ENCODE measurements at places on chromosomes 7 and 10. TPM values are rescaled to one million over a fixed set of nuclear protein-coding genes. Genes with fewer than 3 reads are reported as not detected.

ST8SIA6 gene
- total RNA-seq = 0.03 TPM

CDH23 gene
- not detected for total RNA-seq

OR2A7 gene
- not detected for total RNA-seq

PLCE1 gene
- total RNA-seq = 2.8 TPM

SP4 gene
- total RNA-seq = 5.7 TPM

PCLO gene
- 2.2 TPM for total RNA-seq

VPS50 gene
- 9.5 TPM for total RNA-seq

ENTPD1 gene
- total RNA-seq = not detected

HOXA10 gene
- total RNA-seq = 29.3 TPM

DNA sequence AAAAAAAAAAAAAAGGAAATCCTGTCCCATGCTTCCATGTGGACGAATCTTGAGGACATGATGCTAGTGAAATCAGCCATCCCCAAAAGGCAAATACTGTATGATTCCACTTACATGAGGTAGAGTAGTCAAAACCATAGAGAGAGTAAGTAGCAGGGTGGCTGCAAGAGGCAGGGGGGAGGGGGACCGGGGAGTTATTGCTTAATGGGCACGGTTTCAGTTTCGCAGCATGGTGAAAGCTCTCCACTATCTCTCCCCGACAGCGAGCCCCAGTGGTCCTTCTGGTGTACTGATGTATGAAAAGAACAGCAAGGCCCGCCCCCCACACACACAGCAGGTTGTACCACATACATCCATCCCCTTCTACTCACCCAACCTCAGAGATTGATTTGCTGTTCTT is 32.8 kb downstream of the NOD1 start:
- DNase-seq = no peak

DNA sequence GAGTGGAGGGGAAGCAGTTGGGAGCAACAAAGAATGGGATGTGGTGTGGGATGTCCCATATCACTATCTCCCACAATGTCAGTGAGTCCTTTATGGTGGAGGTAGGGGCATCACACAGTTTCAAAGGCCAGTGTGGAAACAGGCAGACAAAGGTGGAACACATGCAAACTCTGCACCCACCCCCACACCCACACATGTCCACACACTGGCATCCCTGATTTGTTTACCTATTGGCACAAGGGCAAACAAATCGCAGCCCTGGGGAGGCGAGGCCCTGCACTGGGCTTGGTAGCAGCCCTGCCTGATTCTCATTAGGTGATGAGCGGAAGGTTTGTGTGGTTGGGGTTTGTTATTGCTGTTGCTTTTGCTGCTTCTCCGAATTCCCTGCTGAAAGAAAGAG is 243.3 kb downstream of the GRID1 start:
- DNase-seq = no peak

DNA sequence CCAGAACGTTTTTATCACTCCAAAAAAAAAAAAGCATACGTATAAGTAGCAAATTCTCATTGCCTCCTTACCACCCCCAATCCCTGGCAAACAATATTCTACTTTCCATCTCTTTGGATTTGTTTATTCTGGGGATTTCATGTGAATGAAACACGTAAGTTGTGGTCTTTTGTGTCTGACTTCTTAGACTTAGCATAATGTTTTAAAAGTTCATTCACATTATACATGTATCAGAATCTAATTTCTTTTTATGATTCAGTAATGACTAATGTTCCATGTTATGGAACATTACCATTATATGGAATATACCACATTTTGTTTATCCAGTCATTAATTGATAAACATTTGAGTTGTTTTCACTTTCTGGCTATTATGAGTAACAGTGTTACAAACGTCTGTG is 12.5 kb upstream of the KLHL7 start:
- no peak for DNase-seq

DNA sequence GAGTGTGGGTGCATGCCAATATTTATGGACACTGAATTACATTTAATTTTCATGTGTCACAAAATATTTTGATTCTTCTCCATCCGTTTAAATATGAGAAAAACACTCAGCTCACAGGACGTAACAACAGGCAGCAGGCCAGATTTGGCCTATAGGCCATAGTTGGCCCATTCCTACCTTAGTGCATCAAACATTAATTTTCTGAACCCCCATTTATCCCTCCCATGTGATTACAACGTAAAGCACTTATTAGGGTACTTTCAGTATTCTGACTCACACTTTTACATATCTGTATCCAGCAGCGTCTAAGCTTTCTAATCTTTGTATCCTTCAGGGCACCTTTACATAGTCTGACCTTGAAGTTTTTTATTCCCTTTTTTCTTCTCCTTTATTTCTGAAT is 4.0 kb downstream of the IDI1 start:
- DNase-seq = no peak

GRCh38 chr10:27713941-27714340 is 31.7 kb downstream of the MKX start:
- peak; percentile 24 for DNase-seq

- DNase-seq = peak; percentile 49
Observed at GRCh38 chr10:97512993-97513392, 14.3 kb downstream of the UBTD1 start.

- no peak for DNase-seq
Observed at GRCh38 chr7:140898786-140899536, 25.8 kb downstream of the BRAF start.

DNA sequence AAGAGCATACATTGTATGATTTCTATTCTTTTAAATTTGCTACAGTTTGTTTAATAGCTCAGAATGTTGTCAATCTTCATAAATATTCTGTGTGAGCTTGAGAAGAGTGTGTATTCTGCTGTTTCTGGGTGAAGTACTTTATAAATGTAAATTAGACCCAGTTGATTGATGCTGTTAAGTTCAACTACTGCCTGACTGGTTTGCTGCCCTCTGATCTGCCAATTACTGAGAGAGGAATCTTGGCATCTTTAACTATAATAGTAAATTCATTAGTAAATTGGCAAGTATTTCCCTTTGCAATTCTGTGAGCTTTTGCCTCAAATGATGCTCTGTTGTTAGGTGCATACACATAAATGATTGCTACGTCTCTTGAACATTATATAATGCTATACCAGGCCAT is 255.1 kb upstream of the PLXDC2 start:
- no peak for DNase-seq

DNA sequence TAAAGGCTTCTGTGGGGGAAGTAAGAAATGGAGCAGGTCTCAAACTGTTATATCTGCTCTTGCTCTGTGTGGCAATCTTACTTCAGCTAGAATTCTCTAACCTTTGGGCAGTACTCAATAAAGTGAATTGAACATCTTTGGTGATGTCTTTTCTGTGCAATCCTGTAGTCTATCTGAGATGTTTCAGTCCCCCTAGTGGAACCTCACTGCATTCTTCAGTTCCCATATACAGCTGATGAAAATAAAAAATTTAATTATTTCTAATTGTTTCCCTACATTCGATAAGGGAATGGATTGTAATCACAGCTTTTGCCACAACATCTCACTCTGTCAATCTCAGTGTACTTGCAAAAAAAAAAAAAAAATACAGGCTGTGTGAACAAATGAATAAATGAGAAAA is 522.6 kb downstream of the DNAJB9 start:
- no peak for DNase-seq

GRCh38 chr10:47060993-47061500 is 149.8 kb downstream of the PTPN20 start:
- no peak for DNase-seq

DNA sequence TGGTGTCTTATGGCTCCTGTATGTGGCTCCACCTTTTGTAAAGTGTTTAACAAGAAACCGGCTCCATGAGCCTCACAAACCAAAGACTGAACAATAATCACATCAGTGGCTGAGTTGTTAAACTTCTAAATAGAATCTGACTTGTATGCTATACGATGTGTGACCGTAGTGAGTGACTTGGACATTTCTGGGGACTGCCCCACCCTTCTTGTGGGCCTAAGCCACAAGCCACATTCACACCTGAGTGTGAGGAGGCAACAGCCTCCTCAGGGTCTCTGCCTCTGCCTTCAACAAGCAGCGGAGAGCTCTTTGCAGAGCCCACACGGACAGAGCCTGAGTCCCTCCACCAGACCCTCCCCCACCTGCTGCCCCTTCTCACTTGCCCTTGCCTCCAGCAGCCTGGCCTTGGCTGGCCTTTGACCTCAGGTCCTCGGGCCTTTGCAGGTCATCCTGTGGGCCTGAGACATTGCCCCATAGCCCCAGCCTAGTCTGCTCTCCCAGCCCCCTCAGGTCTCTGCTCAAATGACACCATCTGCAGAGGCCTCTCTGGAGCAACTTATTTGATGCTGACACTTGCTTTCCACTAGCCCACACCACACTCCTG is 156.8 kb upstream of the TNS3 start:
- DNase-seq = no peak

DNA sequence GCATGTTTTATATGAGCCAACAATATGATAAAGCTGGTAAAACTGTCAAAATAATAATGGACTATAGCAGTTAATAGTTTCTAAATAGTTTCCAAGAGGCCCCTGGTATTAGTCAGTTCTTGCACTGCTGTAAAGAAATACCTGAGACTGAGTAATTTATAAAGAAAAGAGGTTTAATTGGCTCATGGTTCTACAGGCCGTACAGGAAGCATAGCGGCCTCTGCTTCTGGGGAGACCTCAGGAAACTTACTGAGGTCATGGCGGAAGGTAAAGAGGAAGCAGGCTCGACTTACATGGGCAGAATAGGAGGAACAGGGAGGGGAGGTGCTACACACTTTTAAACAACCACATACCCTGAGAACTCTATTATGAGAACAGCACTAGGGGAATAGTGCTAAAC is 104.6 kb downstream of the PPP1R9A start:
- peak; percentile 22 for DNase-seq

DNA sequence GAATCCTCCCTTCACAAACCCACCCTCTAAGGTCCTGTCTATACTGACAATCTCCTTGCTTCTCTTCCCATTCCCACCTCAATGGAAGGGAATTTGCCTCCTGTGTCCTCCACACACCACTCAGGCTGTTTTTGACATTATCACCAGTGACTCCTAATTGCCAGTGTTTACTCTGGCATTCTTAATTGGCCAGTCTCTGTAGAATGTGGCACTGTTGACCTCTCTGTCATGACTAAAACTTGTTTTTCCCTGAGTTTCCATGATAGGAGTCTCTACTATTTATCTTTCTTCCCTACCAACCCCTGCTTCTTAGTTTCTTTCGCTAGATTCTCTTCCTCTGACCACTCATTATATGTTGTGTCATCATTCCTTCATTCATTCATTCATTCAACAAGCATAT is 12.1 kb downstream of the SLC16A12 start:
- no peak for DNase-seq

GRCh38 chr7:55177068-55177530 is 158.3 kb downstream of the EGFR start:
- no peak for DNase-seq

- DNase-seq = no peak
Observed at GRCh38 chr7:135199439-135199838, 11.9 kb downstream of the WDR91 start.

DNA sequence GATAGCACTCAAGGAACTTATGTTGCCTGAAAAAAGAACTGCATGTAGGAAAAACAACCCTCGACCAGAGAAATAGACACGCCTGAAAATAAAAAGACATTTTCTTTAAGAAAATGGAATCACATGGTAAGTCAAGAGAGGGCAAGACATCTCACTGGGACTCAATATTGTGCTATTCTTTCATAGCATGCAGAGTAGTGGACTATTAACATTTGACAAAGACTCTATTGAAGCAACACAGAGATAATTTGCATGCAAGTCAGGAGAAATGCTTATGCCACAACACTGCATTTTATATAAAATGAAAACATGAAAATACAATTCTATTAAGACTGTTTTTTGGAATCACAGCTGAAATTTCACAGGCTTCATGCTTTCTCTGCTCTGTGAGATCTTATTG is 77.9 kb upstream of the RHOBTB1 start:
- no peak for DNase-seq

DNA sequence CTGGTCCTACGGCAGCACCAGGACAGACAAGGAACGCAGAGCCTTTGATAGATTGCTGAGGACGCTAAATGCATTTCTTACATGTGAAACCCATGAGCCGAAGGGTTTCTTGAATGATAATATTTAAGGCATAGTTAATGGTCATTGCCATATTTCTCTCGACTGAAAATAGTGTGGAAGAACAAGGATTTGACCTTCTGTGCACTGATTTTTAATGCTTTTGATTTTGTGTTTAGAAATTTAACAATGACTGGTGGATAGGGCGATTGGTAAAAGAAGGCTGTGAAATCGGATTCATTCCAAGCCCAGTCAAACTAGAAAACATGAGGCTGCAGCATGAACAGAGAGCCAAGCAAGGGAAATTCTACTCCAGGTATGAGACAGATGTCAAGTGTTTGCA is 150.8 kb downstream of the NSUN6 start:
- no peak for DNase-seq

GRCh38 chr7:18770822-18771221 is 275.3 kb downstream of the HDAC9 start:
- no peak for DNase-seq

GRCh38 chr10:126187399-126187798 is 200.9 kb downstream of the ADAM12 start:
- no peak for DNase-seq

Measured in HT1080 (cell line).